ENCODE measurements at places on chromosomes 2 and 18. TPM values are rescaled to one million over a fixed set of nuclear protein-coding genes. Genes with fewer than 3 reads are reported as not detected.

The FEV gene
- not detected for total RNA-seq

The GALR1 gene
- not detected for total RNA-seq

The CLEC4F gene
- total RNA-seq, result not detected

The CXCR4 gene
- 0.27 TPM for total RNA-seq

The GKN1 gene
- total RNA-seq, result not detected

The MAP2 gene
- total RNA-seq, result 2.1 TPM

The PSMA8 gene
- total RNA-seq, result not detected

The IL18R1 gene
- total RNA-seq, result 6.8 TPM

The EVX2 gene
- total RNA-seq, result not detected

The COPS8 gene
- 123 TPM for total RNA-seq

The CDK5R2 gene
- not detected for total RNA-seq

The ARHGAP15 gene
- total RNA-seq, result not detected

The UGT1A9 gene
- not detected for total RNA-seq

The AFF3 gene
- total RNA-seq, result not detected

Data from fibroblast of the aortic adventitia (primary cell).